ENCODE measurements at places on chromosomes 11 and 22. TPM values are rescaled to one million over a fixed set of nuclear protein-coding genes. Genes with fewer than 3 reads are reported as not detected.

OR6A2 gene
- total RNA-seq = 0.54 TPM

SELENOO gene
- 26.2 TPM for total RNA-seq

SPDYC gene
- total RNA-seq = not detected

POLDIP3 gene
- total RNA-seq = 40.7 TPM

KRTAP5-8 gene
- not detected for total RNA-seq

LRRC74B gene
- total RNA-seq = not detected

SLC2A11 gene
- 13.1 TPM for total RNA-seq

KIRREL3 gene
- 2.5 TPM for total RNA-seq

SLC22A9 gene
- not detected for total RNA-seq

DNA sequence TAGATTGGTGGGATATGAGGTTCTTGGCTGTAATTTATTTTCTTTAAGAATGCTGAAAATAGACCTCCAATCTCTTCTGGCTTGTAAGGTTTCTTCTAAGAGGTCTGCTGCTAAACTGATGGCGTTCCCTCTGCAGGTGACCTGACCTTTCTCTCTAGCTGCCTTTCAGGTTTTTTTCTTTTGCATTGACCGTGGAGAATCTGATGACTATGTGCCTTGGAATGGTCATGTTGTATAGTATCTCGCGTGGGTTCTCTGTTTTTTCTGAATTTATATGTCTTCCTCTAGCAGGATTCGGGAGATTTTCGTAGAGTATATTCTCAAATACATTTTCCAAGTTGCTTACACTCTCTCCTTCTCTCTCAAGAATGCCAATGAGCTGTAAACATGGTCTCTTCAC, 122.2 kb downstream of the DDX10 start:
- H3K36me3 ChIP-seq = no peaks in the 10 kb centered on the region
- H3K4me1 ChIP-seq = no peaks in the 10 kb centered on the region

GRCh38 chr11:2687782-2688191, 12.0 kb downstream of the KCNQ1OT1 start:
- H3K4me3 ChIP-seq = no peak overlapping the region
- H3K4me1 ChIP-seq = peaks cover 9% of the 10 kb centered on the region
- no peak overlapping the region for H3K27ac ChIP-seq
- peak; percentile 65 for DNase-seq

GRCh38 chr11:69305885-69306540, 12.1 kb downstream of the MYEOV start:
- DNase-seq = no peak
- H3K27me3 ChIP-seq = no peaks in the 10 kb centered on the region
- H3K27ac ChIP-seq = no peak overlapping the region
- no peaks in the 10 kb centered on the region for H3K36me3 ChIP-seq

- H3K4me3 ChIP-seq = no peak overlapping the region
- H3K27me3 ChIP-seq = peaks cover 27% of the 10 kb centered on the region
- H3K27ac ChIP-seq = no peak overlapping the region
- H3K4me1 ChIP-seq = no peaks in the 10 kb centered on the region
- DNase-seq = no peak
Measured at GRCh38 chr22:39651053-39651996, 80.8 kb downstream of the CACNA1I start.

DNA sequence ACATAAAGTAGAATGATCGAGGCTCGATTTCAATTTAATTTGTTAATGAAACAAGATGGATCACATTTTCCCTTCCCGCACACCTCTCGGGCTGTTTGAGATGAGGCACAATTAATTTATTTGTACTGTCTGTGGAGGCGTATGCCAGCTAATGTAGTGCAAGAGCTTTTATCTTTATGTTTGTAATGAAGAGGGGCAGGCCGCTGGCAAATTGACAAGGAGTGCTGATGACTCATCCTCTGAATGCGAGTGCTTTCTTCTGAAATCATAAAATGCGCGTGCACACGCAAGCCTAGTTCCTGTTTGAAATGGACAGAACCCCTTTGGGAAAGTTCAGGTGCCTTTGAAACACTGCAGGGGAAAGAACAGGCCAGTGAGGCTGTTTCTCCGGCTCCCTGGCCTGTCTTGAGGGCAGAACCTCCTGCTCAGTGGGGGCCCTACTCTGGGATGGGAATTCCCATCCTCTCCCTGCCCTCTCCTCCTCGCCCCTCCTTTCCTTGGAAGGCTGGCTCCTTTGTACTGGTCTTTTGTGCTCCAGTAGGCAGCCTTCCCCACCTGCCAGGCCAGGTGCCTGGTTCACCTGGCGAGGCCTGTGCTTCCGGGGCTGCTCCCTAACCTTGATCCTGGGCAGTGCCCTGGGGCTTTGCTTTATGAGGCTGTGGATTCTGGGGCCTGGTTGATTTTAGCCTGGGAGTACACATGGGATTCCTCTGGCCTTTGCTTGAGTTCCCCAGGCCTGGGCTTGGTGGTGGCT, 50.3 kb downstream of the TEAD1 start:
- no peak overlapping the region for H3K4me3 ChIP-seq

GRCh38 chr11:115677190-115677589, 173.0 kb upstream of the CADM1 start:
- H3K27me3 ChIP-seq = no peaks in the 10 kb centered on the region
- H3K4me3 ChIP-seq = no peak overlapping the region
- H3K4me1 ChIP-seq = no peaks in the 10 kb centered on the region
- H3K27ac ChIP-seq = no peak overlapping the region

GRCh38 chr22:43014316-43014868, 557 bp downstream of the PACSIN2 start:
- peak; percentile 91 for DNase-seq
- H3K27ac ChIP-seq = peak overlapping the region; percentile 86
- peaks cover 8% of the 10 kb centered on the region for H3K4me1 ChIP-seq

- no peak overlapping the region for H3K27ac ChIP-seq
- H3K4me1 ChIP-seq = no peaks in the 10 kb centered on the region
- H3K36me3 ChIP-seq = no peaks in the 10 kb centered on the region
- no peak for DNase-seq
- no peaks in the 10 kb centered on the region for H3K27me3 ChIP-seq
Measured at GRCh38 chr11:35709376-35709775, 46.8 kb downstream of the TRIM44 start.

DNA sequence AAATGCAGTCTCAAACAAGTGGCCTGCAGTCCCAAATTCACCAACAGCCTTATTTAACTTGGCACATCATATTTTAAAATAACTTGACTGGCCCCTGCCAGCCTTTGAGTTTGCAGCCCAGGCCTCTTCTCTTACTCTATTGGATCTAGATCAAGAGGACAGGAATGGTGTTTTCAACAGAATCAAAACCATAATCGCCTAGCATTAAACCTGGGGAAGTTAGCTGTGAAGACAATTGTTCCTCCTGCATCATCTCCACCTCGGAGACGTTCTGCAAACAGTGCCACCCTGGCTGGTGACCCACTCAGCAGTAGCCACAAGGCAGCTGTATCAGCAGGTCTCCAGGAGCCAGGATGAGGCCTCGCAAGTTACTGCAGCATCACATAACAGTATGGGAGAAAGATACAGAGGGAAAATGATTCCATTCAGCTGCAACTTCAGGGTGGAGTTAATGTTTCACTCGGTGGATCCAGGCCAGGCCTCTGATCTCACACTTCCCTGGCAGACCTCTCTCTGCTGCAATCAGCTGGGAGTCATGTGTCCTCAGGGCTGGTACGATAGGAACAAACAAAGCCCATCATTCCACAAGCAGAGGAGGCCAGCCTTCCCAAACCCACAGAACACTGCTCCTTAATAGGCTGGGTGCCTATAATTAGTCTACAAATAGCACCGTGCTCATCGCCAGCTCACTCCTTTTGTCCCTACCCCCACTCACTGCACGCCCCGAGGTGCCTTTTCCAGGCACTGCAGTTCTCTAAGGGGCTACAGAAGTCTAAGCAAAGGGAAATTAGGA, 18.6 kb upstream of the SCN2B start:
- peaks cover 6% of the 10 kb centered on the region for H3K36me3 ChIP-seq
- no peaks in the 10 kb centered on the region for H3K27me3 ChIP-seq
- H3K27ac ChIP-seq = no peak overlapping the region
- H3K4me3 ChIP-seq = no peak overlapping the region
- peaks cover 13% of the 10 kb centered on the region for H3K4me1 ChIP-seq
- DNase-seq = no peak

DNA sequence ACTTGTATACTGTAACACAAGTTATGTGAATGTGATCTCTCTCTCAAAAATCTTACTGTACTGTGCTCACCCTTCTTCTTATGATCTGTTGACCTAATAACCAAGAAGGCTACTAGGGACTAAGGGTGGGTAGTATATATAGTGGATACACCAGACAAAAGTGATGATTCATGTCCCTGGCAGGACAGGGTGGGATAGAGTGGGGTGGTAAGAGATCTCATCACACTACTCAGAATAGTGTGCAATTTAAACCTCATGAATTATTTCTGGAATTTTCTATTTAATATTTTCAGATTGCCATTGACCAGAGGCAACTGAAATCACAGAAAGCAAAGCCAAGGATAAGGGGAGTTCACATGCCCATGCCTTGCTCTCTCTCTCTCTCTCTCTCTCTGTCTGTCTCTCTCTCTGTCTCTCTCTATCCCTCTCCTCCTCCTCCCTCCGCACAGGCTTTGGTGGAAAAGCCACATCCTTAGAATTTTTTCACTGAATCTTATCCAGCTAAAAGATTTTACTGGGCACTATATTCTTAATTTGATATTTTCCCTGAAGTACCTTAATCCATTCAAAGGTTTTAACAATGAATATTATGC, 12.0 kb upstream of the STK33 start:
- H3K4me3 ChIP-seq = no peak overlapping the region
- no peaks in the 10 kb centered on the region for H3K27me3 ChIP-seq
- no peaks in the 10 kb centered on the region for H3K4me1 ChIP-seq
- H3K27ac ChIP-seq = no peak overlapping the region
- H3K36me3 ChIP-seq = no peaks in the 10 kb centered on the region
- DNase-seq = no peak

GRCh38 chr11:122976734-122977469, 4.7 kb downstream of the BSX start:
- DNase-seq = no peak
- H3K27me3 ChIP-seq = peaks cover 84% of the 10 kb centered on the region
- no peak overlapping the region for H3K27ac ChIP-seq
- peaks cover 18% of the 10 kb centered on the region for H3K4me1 ChIP-seq
- H3K36me3 ChIP-seq = no peaks in the 10 kb centered on the region
- H3K4me3 ChIP-seq = peak overlapping the region; percentile 47

DNA sequence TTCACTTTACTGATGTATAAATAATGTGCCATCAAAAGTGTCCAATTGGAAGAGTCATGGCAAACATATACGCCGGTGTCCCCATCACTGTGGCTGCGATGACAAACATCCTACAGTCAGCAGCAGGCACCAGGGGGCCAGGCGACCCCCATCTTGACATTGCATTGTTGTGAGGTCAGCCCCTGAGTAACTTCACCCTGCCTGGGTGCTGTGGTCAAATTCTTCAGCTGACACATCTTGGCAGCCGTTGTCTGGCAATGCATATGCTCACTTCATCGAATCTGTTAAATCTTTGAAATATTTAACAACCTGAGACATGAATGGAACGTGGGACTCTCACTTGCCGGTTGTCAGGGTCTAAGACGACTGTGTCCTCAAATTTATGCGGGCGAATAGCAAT, 430.9 kb downstream of the BRD1 start:
- H3K27ac ChIP-seq = no peak overlapping the region
- H3K36me3 ChIP-seq = no peaks in the 10 kb centered on the region
- H3K4me1 ChIP-seq = no peaks in the 10 kb centered on the region
- no peaks in the 10 kb centered on the region for H3K27me3 ChIP-seq

- H3K27ac ChIP-seq = peak overlapping the region; percentile 83
- no peaks in the 10 kb centered on the region for H3K36me3 ChIP-seq
- peak; percentile 99 for DNase-seq
- peaks cover 43% of the 10 kb centered on the region for H3K4me1 ChIP-seq
Measured at GRCh38 chr22:49936018-49936972, 17.9 kb downstream of the CRELD2 start.

- no peak for DNase-seq
- no peaks in the 10 kb centered on the region for H3K36me3 ChIP-seq
- H3K4me3 ChIP-seq = no peak overlapping the region
Measured at GRCh38 chr11:110830747-110831146, 118.5 kb upstream of the ARHGAP20 start.

DNA sequence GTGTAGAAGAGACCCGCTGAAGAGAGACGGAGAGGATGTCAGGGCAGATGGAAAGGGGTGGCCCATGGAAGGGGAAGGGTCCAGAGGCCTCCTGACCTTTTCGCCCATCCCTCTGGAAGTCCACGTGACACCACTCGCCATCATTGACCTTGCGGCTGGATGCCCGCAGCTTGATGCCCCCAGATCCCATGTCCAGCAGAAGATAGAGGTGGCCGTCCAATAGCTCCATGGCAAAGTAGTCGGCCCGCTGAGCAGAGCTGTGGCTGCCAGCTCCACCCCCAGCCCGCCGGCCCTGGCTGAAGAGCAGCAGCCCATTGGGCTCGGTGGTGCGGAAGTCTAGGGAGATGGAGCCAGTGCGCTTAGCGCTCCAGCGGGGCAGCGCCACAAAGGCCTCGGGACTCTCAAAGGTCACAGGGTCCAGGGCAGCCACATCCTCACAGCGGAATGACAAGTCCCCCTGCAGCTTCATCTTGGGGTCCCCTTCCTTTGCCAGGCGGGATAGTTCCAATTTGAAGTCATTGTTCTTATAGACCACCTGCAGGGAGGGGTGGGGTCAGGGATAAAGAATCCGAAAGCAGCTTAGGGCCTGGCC, 55.7 kb downstream of the NRXN2 start:
- no peak overlapping the region for H3K4me3 ChIP-seq

- peaks cover 19% of the 10 kb centered on the region for H3K4me1 ChIP-seq
- H3K27me3 ChIP-seq = no peaks in the 10 kb centered on the region
- no peak for DNase-seq
- no peak overlapping the region for H3K4me3 ChIP-seq
Measured at GRCh38 chr11:74744277-74744676, 4.4 kb upstream of the RNF169 start.

DNA sequence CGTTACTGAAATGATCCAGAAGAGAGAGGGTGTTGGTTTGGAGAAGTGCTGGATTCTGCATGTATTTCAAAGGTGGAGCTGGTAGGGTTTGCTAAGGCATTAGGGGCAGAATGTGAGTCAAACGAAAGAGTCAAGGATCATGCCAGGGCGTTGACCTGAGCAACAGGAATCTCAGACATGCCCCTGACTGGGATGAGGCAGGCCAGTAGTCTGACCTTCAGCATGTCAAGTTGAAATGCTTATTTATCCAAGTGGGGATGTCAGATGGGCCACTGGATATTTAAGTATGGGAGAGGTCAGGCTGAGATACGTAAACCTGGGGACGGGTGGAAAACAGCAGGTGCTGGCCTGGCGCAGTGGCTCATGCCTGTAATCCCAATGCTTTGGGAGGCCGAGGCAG, 2.7 kb upstream of the TSGA10IP start:
- H3K27ac ChIP-seq = no peak overlapping the region
- DNase-seq = no peak
- peaks cover 4% of the 10 kb centered on the region for H3K27me3 ChIP-seq
- H3K4me3 ChIP-seq = no peak overlapping the region
